ENCODE measurements at places on chromosomes 11 and 22. TPM values are rescaled to one million over a fixed set of nuclear protein-coding genes. Genes with fewer than 3 reads are reported as not detected.

The PRR33 gene
- total RNA-seq = not detected

The OR52N1 gene
- not detected for total RNA-seq

The NRXN2 gene
- total RNA-seq = 6.4 TPM

The LRRC56 gene
- 0.89 TPM for total RNA-seq

The CHRNA10 gene
- 0.59 TPM for total RNA-seq

The MICALL1 gene
- 23.2 TPM for total RNA-seq

The CREB3L1 gene
- 82.1 TPM for total RNA-seq

The MMP8 gene
- total RNA-seq = 1.5 TPM

The FOLR3 gene
- not detected for total RNA-seq

The ARHGEF17 gene
- total RNA-seq = 72.8 TPM

The ARHGAP8 gene
- not detected for total RNA-seq

The ART1 gene
- total RNA-seq = not detected

The MMP13 gene
- total RNA-seq = not detected

The KCNJ1 gene
- total RNA-seq = not detected

The APOBEC3B gene
- total RNA-seq = 2.8 TPM

The OR8G1 gene
- total RNA-seq = not detected

The TNNI2 gene
- total RNA-seq = not detected

The MCAM gene
- 108 TPM for total RNA-seq

The CLCF1 gene
- 1.8 TPM for total RNA-seq

The TMEM45B gene
- total RNA-seq = not detected

The NEFH gene
- 0.59 TPM for total RNA-seq

The MS4A7 gene
- not detected for total RNA-seq

The CSNK2A3 gene
- total RNA-seq = 2.1 TPM

The BARX2 gene
- total RNA-seq = not detected

The NXPE1 gene
- total RNA-seq = not detected

The OR51S1 gene
- total RNA-seq = not detected

The SCGB1A1 gene
- total RNA-seq = not detected

The PVALB gene
- not detected for total RNA-seq

The ABCC8 gene
- total RNA-seq = not detected

The PES1 gene
- 66.2 TPM for total RNA-seq

The B4GAT1 gene
- 95.6 TPM for total RNA-seq

The OR8A1 gene
- total RNA-seq = not detected

The OR4D11 gene
- total RNA-seq = not detected

The DNAJB13 gene
- not detected for total RNA-seq

The C11orf24 gene
- total RNA-seq = 40.1 TPM

The P2RX3 gene
- not detected for total RNA-seq

The RIN1 gene
- 19.2 TPM for total RNA-seq

The TRPM5 gene
- total RNA-seq = not detected

The IGSF9B gene
- under 0.01 TPM for total RNA-seq

The MRGPRF gene
- total RNA-seq = 14.7 TPM

The TEF gene
- total RNA-seq = 4.8 TPM

The CD6 gene
- not detected for total RNA-seq

The LDLRAD3 gene
- total RNA-seq = 3.3 TPM

All from smooth muscle cell of the umbilical artery (primary cell).